T-helper 2 cell treated with Interferon-gamma antibody and Interleukin-4, amounts not matched to agents 100 ng/mL and 5 ng/mL, for 36 hours (primary cell): ENCODE measurements at places on chromosomes 5 and 9. TPM values are rescaled to one million over a fixed set of nuclear protein-coding genes. Genes with fewer than 3 reads are reported as not detected.

Gene IL7R
- total RNA-seq, result 128 and 132 TPM in 2 replicates

Gene NDST1
- total RNA-seq, result 0.36 and 0.41 TPM in 2 replicates

Gene PHPT1
- 109 and 111 TPM in 2 replicates for total RNA-seq

Gene CDKN2B
- total RNA-seq, result 3.5 and 4.0 TPM in 2 replicates

Gene SAXO1
- total RNA-seq, result not detected in 2 replicates

Gene PCDHA6
- total RNA-seq, result not detected in 2 replicates

Gene ARSI
- total RNA-seq, result not detected in 2 replicates

Gene GAS1
- total RNA-seq, result 0.30 and 0.39 TPM in 2 replicates

Gene IFNA21
- not detected in 2 replicates for total RNA-seq

Gene S1PR3
- 0.82 and 1.0 TPM in 2 replicates for total RNA-seq

Gene PDLIM4
- 0.23 and 0.45 TPM in 2 replicates for total RNA-seq

Gene AK1
- 44.5 and 46.5 TPM in 2 replicates for total RNA-seq

Gene SOHLH1
- not detected in 2 replicates for total RNA-seq

Gene GPR151
- total RNA-seq, result not detected in 2 replicates

Gene GNG10
- 32.9 and 33.0 TPM in 2 replicates for total RNA-seq

Gene UBE2QL1
- total RNA-seq, result not detected in 2 replicates

Gene PTGES
- total RNA-seq, result 0.09 TPM in 1 of 2 replicates, not detected in the other

Gene PTPRD
- total RNA-seq, result not detected in 2 replicates

Gene FAXDC2
- 0.14 TPM in 1 of 2 replicates, not detected in the other for total RNA-seq

Gene SUB1
- total RNA-seq, result 417 and 427 TPM in 2 replicates

Gene PCDHGB5
- total RNA-seq, result 0.55 and 0.61 TPM in 2 replicates

Gene TIGD6
- total RNA-seq, result 1.2 and 1.7 TPM in 2 replicates

Gene NUTM2F
- not detected in 2 replicates for total RNA-seq

Gene SPATA31E1
- total RNA-seq, result not detected in 2 replicates
